NCI-H1436 treated with DMSO at 0.1 percent for 48 hours (cell line): ENCODE measurements at places on chromosomes 1 and 21.

- no peak for DNase-seq
Measured at GRCh38 chr21:45234127-45234526, 53.6 kb downstream of the POFUT2 start.

DNA sequence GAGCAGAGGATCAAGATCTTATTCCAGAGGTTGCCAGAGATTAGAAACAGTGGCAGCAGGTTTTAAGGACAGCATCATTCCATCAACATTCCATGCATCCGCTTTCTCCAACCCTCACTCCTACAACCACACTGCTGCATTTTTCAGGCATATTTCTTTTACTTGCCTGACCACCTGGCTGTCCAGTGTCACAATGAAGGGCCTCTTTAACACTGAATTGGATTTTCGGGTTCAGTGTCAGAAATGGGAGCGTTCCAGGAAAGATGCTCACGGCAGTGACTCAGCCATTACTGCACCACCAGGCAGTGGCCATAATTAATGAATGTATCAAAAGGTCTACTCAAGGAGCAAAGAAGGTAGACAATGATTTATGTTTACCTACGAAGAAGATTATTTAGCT is 200.4 kb upstream of the ESRRG start:
- DNase-seq: no peak

DNA sequence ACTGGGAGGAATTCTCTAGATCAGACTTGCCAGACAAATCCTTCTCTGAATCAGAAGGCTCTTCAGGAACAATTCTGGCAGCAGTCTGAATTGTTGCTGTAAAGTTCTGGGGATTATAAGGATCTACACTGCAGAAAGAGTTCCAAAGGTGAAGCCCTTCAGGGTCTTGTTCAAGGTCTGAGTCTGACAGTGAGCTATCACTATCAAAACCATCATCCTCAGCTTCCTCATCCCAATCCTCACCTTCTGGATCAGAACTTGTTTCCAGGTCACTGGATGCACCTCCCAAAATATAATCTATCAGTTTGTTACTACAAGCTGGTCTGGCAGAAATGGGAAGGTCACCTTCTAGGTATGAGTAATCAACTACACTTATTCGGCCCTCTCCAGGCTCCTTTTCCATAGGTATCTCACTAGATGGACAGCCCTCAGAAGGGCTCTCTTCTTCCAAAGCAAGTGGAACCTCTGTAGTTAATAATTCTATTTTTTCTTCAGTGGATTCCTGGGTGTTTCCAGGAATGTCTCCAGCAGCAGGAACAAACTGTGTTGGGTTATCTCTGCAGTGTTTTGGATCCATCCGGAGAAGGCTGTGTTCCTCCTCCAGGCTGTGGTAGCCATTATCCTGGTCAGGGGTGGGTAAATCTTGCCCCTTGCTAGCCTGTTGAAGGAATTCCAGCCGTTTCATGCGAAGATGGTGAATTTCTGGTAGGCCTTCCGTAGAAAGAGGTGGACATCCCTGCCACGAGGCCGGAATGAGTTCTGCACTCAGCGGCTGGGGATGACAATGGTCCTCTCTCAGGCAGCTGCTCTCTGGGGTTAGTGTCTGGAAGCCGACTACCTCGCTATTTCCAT is 1.6 kb downstream of the PPP1R15B start:
- DNase-seq: no peak

- no peak for DNase-seq
Measured at GRCh38 chr1:221768444-221769066, 26.7 kb upstream of the DUSP10 start.

- DNase-seq: no peak
Measured at GRCh38 chr1:10078494-10078893, 45.7 kb downstream of the UBE4B start.

GRCh38 chr1:235268379-235269125 is 59.4 kb downstream of the ARID4B start:
- DNase-seq: no peak

- DNase-seq: no peak
Measured at GRCh38 chr1:200041337-200042118, 14.0 kb downstream of the NR5A2 start.

DNA sequence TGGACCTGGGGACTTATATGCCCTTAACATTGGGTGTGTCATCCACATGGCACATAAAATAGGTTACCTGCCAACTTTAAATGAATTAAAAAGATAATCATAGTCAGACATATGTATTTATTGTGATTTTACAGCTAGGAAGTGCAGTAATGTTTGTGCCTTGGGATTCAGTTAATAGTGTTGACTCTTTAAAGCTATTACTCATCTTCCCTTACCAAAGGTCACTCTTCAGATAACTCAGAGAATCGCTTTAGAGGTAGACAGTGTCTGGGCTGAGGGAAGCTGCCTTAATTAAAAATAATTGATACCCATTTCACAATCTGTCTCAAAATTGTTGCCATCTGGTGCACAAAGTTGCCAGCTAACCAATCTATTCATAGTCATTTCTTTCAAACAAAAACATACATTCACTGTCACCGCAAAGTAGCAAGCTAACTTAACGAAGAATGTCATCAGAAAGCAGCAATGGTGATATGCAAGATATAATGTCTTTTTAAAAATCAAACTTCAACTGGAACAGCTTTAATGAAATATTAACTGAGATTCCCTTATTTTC is 3.0 kb upstream of the KRTAP15-1 start:
- no peak for DNase-seq

- no peak for DNase-seq
Measured at GRCh38 chr1:4060850-4061249, 160.8 kb upstream of the C1orf174 start.

GRCh38 chr1:36863061-36863460 is 171.3 kb downstream of the GRIK3 start:
- no peak for DNase-seq

DNA sequence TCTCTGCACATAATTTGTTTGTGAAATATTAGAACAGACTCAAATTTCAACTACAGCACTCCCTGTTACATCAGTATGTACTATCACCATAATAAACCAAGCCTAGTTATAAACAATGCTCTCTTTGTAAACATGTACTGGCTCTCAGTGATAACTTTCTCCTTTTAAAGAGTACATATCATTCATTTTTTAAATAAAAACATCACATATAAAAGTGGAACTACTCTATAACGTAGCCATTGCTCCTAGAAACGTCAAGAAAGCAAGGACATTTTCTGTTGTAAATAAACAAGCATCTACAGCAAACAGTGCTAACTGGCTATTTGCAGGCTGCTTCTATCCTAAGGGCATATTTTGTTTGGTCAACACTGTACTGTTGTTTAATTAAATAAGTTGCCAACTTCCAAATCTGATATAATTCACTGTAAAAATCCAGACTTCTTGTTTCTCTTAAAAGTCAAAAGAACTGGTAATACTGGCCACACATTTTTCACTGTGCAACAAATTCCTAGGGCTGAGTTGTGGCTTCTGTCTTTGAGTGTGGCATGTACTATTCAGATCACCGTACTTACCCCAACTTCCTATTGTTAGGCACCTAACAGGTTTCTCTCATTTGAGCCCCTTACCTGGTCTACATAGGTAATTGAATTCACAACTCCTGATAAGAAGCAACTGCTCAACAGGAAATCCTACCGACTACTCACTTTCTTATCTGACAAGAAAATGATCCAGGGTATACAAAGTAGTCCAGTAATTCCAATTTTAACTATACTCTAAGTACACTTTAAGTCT is 111.9 kb downstream of the DENND1B start:
- no peak for DNase-seq

DNA sequence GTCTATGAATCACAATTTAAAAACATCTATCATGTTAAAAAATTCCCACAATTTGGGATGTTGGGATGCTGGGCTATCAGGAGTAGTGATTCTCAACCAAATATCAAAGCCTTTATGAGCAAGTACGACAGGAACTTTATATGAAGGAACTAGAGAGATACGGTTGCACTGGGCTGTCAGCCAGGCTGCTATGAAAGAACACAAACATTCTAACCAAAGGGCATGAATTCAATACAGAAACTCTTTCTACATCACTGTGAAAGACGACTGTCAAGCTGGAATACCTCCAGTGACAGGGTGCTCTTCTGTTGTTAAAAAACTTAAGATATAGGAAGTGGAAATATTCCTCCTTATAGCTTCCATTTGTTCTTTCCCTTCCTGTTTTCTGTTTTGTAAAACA is 9.8 kb downstream of the CACNA1E start:
- DNase-seq: no peak

DNA sequence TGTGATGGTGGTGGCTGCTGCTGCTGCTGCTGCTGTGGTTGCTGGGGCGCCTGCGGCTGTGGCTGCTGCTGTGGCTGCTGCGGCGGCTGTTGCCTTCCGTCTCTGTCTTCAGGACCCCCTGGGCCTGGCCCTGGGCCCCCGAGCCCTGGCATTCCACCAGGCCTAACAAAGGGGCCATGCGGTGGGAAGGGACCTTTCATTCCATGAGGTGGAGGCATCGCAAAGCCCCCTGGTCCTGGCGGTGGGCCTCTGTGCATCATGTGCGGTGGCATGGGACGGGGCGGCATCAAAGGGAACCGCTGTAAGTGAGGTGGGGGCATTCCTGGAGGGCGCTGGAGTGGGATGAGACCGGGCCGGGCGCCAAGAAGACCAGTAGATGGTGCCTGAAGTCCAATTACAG is 12.4 kb downstream of the SOD1 start:
- no peak for DNase-seq

DNA sequence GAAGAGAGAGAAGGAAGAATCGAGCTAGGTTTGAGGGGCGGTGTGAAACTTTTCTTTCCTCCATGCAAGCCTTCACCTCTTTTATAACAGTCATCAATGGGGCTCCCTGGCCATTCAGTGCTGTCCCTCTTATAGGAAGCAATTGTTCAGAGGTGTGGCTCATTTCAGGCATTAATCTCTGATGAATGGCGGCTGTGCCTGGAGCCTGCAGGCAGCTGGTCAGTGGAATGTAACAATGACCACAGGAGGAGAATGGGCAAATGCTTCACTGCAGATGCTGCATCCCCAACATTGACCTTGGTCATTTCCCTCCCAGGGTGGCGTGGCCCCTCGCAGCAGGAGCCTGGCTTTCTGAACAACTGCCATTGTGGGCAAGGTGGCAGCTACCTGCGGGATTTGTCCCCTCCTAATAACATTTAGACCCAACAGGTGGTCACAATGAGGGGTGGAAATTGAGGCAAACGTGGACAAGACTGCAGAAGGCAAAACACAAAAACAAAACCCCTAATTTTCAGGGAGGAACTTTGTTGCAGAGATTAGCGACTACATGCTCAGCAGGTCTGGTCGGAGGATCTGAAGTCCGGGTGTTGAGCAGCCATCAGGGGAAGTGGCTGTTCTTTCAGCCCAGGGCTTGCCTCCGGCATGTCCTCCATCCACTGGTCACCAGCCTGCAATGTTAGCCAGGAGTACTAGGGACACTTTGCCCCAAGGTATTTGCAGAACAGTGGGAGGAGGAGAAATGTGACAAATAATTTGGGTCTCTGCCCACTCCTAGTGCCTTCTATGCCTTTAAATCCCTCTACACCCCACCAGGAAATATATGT is 97.3 kb upstream of the PAXBP1 start:
- no peak for DNase-seq

DNA sequence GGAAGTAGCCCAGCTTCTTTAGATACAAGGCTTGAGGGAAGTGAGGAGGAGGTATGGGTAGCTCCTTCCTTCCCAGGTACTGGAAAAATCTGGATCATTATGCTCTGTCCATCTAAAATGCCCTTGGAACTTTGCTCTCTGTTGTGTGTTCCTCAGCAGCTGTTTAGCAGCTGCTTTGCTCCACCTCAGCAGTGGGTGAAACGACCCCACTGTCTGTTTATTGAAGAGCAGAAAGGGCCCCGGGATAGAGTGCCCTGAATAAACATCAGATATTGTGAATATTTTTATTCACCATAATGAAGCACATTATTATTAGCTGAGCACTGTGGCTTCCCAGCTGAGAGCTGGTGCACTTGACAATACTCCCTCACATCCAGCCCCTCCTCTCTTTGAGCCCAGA is 237.9 kb downstream of the PBX1 start:
- DNase-seq: no peak

GRCh38 chr1:171911506-171911905 is 70.2 kb downstream of the DNM3 start:
- no peak for DNase-seq

DNA sequence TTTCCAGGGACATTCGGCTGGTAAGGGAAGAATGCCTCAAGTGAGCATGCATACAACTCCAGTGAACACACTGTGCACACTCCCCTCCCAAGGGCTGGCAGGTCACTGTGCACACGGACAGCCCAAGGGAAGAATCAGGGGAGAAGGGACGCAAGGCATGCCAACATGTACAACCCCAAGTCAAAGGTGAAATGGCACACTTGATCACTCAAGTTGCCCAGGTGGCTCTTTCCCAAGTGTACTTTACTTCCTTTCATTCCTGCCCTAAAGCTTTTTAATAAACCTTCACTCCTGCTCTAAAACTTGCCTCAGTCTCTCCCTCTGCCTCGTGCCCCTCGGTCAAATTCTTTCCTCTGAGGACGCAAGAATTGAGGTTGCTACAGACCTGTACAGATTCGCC is 13.5 kb upstream of the SLC1A7 start:
- no peak for DNase-seq

GRCh38 chr1:198636391-198636790 is 2.4 kb upstream of the PTPRC start:
- DNase-seq: no peak

DNA sequence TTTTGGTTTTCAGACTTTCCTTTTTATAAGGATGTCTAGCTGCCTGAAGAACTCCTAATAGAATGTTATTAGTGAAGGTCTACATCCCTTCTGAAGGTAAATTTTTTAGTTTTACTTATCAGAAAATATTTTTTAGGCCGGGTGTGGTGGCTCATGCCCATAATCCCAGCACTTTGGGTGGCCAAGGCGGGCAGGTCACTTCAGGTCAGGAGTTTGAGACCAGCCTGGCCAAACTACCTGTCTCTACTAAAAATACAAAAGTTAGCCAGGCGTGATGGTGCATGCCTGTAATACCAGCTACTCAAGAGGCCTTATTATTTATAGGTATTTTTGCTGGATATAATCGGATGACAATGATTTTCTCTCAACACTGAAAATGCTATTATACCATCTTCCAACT is 181.9 kb upstream of the KCNK2 start:
- no peak for DNase-seq

DNA sequence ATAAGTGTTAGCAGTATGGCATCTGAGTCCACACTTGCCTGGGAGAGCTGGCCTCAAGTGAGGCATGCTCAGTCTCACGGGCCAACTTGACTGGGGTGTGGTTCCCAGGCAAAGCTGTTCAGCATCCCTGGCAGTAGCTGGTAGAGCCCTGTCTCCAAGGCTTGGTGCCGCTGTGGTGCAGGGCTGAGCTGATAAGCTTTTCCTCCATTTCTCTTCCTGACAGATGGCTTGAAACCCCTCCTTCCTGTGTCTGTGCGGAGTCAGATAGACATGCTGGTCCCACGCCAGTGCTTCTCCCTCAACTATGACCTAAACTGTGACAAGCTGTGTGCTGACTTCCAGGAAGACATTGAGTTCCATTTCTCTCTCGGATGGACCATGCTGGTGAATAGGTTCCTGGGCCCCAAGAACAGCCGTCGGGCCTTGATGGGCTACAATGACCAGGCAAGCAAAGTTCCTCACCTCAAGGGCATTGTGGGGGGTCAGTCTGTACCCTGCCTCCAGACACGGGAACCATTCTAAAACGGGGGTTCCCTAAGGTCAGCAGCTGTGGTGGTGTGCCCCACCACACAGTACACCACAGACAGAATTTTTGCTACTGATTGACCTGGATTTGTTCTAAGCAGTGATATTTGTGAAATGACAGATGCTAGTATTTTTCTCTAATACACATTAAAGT is 13.7 kb upstream of the MIIP start:
- no peak for DNase-seq

GRCh38 chr1:97764991-97765390 is 155.8 kb downstream of the DPYD start:
- no peak for DNase-seq

- DNase-seq: no peak
Measured at GRCh38 chr1:160414881-160415280, 14.5 kb downstream of the VANGL2 start.

- no peak for DNase-seq
Measured at GRCh38 chr1:229570891-229571516, 12.5 kb upstream of the ABCB10 start.
